IMR-90 (cell line): ENCODE measurements at places on chromosomes 4 and X.
A peak's percentile ranks its signal among the peaks of the same experiment; 100 is the strongest.

DNA sequence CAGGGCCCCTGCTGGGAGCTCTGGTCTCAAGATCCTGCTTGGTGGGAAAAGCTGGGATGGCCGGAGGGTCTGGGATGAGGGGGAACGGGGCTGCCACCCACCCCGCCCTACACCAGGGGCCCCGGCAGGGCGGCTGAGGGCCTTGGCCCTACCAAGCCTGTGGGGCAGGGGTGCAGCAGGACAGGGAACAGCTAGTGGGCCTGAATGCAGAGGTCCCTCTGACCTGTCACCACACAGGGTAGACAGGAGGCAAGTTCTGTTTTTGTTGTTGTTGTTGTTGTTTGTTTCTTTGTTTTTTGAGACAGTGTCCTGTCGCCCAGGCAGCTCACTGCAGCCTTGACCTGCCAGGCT is 332 bp upstream of the RENBP start:
- no peak for DNase-seq

- peak; percentile 81 for DNase-seq
Measured at GRCh38 chrX:28586981-28587551, at the start of gene IL1RAPL1. Gene IL1RAPL1 (plus strand): TSS chrX:28587446.

GRCh38 chr4:99960648-99961047 is 10.6 kb upstream of the H2AZ1 start:
- no peak for DNase-seq

DNA sequence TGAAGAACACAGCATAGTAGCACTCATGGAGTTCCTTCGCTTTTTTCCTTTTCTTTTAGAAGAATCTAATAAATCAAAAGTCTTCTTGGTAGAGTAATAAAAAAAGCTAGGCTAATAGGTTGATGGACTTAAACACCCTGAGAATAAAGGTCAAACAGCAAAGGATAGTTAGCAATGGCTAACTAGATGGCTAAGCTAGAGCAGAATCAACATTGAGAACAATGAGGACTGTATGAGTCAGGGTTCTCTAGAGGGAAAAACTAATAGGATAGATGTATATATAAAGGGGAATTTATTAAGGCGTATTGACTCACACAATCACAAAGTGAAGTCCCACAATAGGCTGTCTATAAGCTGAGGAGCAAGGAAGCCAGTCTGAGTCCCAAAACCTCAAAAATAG is 550.9 kb downstream of the GLUD2 start:
- DNase-seq, result no peak

- DNase-seq, result no peak
Measured at GRCh38 chrX:38465686-38466085, 95.7 kb upstream of the TSPAN7 start.

DNA sequence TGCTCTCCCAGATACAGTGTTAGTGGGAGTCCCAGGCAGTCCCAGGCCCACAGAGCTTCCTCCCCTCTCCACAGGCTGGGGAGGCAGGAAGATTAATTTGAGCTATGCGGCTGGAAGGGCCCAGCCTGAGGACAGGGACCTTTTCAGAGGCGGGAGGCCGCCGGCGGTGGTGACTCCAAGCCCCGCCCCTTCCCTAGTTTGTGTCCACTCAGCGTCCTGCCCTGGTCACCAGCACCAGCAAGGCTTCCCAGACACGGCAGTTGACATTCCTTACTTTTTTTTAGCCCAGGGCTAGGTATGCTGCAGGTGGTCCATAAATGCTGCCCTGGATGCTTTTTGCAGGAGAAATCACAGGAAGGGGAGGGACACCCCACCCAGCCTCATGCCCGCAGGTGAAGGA is 67.7 kb upstream of the LRPAP1 start:
- DNase-seq, result no peak

- no peak for DNase-seq
Measured at GRCh38 chr4:99652596-99653436, 4.8 kb downstream of the C4orf54 start.

GRCh38 chr4:123554801-123555232 is 158.2 kb downstream of the SPRY1 start:
- no peak for DNase-seq

DNA sequence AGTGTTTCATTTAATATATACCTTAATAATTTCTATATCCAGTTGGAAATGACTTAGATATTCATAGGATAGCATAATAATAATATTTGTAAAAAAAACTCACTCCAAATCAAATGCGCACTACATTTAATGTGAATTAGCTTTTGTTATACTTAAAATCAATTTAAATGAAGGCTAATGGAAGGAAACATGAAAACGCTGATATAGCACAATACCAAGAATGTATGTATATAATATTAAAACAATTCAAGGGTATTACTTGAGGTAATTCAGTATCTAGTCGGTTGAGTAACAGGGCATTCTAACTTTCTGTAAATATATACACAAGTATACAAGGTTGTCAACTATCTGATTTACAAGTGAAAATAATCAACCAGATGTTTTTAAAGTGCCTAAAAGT is 307.1 kb upstream of the TEX13C start:
- no peak for DNase-seq

DNA sequence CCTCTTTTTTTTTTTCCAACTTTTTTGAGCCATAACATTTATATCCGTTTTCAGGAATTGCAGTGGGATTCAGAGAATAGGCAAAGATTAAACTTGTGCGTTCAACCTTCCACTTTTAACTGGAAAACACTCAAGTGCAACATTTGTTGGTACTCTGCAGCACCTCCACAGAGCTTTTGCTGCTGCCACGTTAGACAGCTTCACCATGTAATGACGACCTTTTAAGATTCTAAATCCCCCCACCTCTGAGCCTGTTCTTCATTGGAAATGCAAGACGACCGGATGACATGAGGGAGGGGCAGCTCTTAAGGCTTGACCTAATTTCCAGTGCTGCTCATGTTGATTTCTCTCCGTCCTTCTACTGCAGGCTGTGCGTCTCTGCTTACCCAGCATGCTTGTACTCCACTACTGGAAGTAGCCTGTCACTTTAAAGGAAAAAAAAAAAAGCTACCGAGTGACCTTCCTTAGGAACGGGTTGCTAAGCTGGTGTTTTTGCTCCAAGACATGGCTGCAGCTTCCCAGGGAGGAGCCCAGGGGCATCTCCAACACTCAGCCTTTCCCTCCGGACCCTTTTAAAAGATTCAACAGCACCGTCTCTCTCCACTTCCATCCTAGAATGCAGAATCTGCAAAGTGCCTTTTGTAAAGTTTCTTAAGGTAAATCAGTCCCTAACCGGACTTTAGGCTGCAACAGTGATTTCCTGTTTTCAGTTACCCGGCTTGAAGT is at the start of gene CC2D2A:
TSS of gene CC2D2A (plus strand) at position 481 of the 726 bp plus-strand sequence. CDS start 6,051 bp downstream, outside the sequence.
- peak; percentile 69 for DNase-seq

GRCh38 chrX:86407371-86407770 is 259.1 kb downstream of the DACH2 start:
- no peak for DNase-seq

- no peak for DNase-seq
Measured at GRCh38 chrX:133005616-133006015, 47.2 kb upstream of the HS6ST2 start.

GRCh38 chr4:123505095-123506010 is 108.8 kb downstream of the SPRY1 start:
- peak; percentile 61 for DNase-seq

DNA sequence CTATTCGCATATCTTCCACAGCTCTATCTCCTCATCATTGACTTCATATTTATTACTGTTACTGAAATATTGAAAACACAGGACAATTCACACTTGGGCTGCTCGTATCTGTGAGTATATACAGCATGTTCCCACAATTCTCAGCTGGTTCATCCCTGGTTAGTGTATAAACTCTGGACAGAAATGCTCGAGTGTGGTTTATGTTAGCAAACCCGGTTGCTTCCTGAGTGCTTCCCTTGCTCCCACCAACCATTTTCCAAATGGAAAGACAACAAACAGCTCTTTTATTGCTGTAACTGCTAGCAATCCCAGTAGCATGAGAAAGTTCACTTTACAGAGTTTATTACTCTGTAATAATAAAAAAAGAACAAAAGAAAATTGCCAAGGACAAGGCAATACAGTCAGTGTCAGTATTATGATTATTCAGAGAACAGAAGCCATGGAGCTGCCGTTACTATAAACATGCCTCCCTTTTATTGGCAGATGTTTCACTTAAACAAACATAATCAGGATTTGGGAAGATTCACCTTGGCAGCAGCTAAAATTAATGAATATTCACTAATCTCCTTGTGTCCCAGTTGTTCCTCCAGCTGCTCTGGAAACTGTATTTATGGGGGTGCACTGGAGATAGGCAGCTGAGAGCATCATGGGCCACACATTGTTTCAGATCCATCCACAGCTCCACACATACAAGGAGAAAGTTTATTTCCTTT is 134.1 kb upstream of the GUCY1A1 start:
- no peak for DNase-seq

DNA sequence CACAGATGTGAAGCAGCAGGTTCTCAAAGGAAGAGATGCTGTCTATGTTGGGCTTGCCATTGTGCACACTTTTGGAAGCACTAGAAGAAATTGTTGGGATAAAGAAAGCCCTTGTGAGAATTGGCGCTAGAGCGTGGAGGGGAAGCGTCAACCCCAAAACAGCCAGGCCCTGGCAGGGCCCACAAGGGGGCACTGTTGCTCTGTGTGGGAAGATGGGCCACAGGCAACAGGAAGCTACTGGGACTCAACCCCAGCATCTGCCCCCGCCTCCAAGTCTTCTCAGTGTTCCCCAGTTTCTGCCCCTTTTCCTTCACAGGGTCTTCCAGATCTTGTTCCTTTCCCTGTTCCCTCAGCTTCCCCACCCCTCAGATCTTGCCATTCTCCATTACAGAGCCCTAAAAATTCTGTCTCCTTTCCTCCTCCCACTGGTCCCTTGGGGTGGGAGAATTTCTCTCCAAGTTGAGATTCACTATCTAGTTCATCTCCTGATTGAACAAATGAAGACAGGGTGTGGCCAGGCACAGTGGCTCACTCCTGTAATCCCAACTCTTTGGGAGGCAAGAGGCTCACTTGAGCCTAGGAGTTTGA is 85.5 kb downstream of the STARD8 start:
- DNase-seq, result peak; percentile 31

- DNase-seq, result no peak
Measured at GRCh38 chr4:764405-765169, 59.0 kb downstream of the PCGF3 start.

- DNase-seq, result no peak
Measured at GRCh38 chrX:50152456-50152855, 48.4 kb downstream of the AKAP4 start.

DNA sequence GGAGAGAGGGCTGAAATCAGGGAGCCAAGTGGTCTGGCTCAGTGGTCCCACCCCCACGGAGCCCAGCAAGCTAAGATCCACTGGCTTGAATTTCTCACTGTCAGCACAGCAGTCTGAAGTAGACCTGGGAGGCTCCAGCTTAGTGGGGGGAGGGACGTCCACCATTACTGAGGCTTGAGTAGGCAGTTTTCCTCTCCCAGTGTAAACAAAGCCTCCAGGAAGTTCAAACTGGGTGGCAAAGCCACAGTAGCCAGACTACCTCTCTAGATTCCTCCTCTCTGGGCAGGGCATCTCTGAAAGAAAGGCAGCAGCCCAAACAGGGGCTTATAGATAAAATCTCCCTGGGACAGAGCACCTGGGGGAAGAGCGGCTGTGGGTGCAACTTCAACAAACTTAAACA is 88.1 kb downstream of the NPFFR2 start:
- DNase-seq, result no peak

DNA sequence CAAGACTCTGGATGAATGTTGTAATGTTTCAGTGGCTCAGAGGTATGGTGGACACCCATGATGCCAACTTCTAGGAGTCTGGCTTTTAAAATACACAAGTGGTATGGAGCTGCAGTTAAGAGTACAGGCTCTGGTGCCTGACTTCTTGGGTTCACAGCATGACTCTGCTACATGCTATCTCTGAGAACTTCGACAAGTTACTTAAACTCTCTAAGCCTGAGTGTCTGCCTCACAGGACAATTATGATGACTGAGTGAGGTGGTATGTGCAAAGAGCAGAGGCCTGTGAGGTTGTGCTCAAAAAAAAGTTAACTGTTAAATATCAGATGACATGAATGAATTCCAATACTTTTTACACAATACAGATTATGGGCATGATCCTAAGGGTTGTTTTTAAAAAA is 90.9 kb upstream of the SRD5A3 start:
- peak; percentile 42 for DNase-seq

DNA sequence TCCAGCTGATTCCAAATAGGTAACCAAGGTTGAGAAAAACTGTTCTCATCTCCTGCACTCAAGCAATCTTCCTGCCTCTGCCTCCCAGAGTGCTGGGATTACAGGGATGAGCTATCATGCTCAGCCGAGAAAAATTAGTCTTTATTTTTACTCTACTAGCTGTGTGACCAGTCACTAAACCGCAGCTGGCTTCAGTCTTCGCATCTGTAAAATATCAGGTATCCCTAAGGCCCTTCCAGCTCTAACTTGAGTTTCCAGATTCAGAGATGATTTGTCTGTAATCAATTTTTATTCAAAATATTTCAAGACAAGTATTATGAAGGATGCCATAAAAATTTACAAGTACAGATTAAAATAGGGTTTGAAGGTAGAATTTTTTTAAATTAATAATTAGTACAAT is 3.5 kb downstream of the ADH6 start:
- no peak for DNase-seq

- DNase-seq, result no peak
Measured at GRCh38 chrX:39431893-39432292, 630.6 kb downstream of the MID1IP1 start.

DNA sequence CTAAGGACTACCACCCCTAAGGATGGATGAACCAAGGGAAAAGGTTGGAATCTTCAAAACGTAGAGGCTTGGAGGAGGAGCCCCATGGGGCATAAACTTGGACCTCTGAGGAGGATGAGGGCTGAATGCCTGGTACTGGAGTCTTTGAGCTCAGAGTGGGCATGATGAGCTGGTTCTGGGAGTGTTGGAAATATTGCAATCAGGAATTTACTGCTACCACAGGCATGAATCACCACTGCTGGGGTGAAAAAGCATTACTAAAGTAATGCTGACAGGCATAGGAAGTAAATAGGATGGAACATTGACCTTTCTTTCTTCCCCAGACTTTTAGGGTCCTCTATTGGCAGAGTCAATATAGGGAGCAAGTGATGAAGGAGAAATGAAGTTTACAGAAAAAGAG is 105.8 kb upstream of the RPS6KA3 start:
- no peak for DNase-seq

DNA sequence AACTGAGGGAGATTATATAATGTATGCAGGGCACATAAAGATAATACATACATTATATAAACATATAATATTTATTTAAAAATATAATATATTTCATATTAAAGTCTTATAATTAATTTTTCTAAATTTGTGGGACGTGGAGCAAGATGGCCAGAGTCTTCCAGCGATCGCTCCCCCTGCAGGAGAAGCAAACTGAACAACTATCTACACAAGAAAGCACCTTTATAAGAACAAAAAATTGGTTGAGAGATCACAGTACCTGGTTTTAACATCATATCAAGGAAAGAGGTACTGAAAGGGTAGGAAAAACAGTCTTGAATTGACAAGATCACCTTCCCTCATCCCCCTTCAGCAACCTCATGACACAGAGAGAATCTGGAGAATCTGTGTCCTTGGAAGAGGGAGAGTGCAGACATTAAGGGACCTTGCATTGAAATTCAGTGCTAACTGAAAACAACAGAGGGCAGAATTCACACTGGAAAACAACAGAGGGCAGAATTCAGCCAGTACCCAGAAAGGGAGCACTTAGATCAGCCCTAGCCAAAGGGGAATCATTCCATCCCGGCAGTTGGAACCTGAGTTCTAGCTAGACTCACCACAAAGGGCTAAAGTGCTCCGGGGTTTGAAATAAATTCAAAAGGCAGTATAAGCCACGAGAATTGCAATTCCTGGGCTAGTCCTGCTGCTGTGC is 262.5 kb upstream of the NDST3 start:
- DNase-seq, result no peak
